Gastroesophageal sphincter (tissue), 4 donors: ENCODE measurements at places on chromosomes 6 and 20.

- ATAC-seq = no peak
These were observed 64.8 kb downstream of the VIP start for GRCh38 chr6:152815230-152815872.

DNA sequence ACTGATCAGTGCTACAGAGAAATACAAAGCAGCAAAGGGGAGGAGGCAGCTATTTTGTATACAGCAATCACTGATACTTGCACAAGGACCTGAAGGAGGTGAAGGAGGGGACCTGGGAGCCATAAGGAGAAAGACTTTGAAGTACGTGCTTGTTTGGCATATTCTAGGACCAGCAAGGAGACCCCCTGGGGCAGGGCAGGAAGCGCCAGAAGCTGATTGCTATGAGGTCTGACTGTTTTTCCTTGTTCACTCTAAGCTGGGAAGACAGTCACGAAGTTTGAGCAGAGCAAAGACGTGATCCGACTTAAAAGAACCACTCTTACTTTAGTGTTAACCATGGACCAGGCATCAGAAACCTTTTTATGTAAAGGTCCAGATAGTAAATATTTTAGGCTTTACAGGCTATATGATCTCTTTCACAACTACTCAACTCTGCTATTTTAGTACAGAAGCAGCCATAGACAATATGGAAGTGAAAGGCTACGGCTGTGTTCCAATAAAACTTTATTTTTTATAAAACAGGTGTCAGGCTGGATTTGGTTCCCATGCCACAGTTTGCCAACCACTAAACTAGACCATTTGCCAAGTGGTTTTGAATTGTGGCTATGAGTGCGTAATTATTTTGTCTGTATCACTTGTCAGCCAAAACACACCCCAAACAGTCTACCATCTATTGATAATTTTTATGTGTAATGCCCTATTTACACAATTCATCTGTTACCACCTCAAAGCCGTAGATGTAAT, 217.9 kb downstream of the PRL start:
- no peak for ATAC-seq

DNA sequence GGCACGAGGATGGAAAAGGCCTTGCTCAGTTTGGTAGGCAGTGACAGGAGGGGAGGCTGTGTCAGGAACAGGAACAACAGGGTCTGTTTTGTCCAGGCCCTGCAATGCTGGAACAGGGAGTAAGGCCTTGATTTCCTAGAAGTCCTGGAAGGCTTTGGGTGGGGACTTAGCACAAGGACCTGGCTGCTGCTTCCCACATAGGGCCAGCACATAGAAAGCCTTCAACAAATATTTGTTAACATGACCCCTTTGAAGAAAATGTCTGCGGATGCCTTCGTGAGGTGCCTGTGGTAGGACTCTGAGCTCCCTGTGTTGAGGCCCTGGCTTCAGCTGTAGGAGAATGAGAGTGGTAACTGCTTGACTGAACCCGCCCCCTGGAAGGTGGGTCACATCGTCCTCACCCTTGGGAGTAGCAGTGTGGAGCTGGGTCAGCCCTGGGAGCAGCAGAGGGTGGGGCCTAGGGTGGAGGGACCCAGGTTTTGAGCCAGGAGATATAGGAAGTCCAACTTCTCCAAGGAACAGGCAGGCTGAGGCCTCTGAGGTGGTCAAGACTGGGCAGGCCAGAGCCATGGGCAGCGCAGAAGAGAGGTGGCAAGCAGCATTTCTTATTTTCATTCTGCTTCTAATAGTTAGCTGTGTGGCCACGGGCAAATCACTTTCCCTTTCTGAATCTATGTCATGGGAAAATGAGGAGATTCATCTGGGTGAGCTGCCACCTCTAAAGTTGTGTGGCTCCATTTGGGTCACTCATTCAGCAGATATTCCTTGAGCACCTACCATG, 50.0 kb downstream of the CNBD2 start:
- no peak for ATAC-seq

DNA sequence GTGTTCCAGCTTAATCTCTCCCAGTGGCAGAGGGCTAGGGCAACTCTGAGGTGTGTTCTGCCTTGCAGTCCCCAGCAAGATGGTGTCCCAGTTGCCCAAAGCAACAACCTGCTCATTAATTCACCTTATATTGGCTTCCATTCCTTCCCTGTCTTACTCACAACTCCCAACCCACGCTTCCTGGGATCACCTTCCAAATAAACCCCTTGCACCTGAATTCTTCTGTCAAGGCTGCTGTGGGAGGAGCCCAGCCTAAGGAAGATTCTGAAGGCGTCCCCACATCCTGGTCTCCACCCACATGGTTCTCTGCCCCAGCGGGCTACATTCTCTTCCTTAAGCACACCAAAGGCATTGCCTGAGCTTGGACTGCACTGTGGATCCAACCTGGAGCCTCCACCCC, 116.6 kb upstream of the MAFB start:
- ATAC-seq = no peak

DNA sequence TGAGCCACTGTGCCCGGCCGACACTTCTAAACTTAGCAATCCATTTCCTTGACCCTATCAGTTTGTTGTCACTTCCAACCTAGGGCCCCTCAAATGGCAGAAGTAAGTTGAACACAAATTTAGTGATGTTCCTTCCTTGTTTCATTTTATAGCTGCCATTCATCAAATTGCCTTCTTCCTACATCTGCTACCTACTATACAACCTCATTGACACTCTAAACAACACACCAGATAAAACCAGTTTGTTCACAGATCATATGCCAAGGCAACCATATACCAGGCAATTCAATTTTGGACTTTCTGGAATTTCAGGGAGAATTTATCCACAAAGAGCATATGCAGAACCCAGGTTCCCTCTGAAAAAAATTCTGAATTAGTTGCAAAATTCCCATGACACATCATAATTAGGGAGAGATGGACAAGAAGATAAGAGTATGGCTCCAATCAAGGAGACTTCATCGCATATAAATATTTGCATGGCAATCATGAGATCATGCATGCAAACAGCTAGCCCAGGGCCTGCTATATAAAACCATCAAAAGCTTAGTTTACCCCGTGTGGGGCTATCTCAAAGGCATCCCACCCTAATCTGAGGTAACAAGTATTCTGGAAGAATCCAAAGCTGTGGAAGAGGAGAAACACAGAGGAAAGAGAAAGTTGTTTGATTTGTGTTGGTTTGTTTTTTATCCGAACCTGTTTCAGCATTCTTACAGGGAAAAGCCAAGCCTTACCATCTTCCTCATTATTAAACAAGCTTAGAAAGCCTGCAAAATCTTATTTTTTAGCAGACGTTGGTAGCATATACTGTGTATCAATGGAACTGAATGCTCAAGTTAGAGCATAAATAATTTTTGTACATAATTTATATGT, 132.8 kb upstream of the TNFAIP3 start:
- ATAC-seq = no peak

GRCh38 chr20:8787090-8787489, 281.8 kb upstream of the PLCB4 start:
- no peak for ATAC-seq

DNA sequence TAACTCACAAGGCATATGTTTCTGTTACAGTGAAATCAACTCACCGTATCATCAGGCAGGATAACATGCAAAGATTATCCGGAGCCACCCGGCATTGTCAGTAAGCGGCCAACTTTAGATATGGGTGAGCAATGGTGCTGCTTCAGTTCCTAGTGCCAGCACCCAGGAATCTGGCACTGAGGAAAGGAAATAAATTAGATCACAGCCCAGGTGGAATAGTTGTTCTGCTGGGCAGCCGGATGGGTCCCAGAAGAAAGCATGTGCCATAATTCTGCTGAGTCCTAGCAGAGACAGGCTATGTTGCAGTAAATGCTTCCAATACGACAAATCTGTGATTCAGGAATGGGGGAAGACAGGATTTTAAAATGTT, 183.6 kb upstream of the SPTLC3 start:
- ATAC-seq = no peak

DNA sequence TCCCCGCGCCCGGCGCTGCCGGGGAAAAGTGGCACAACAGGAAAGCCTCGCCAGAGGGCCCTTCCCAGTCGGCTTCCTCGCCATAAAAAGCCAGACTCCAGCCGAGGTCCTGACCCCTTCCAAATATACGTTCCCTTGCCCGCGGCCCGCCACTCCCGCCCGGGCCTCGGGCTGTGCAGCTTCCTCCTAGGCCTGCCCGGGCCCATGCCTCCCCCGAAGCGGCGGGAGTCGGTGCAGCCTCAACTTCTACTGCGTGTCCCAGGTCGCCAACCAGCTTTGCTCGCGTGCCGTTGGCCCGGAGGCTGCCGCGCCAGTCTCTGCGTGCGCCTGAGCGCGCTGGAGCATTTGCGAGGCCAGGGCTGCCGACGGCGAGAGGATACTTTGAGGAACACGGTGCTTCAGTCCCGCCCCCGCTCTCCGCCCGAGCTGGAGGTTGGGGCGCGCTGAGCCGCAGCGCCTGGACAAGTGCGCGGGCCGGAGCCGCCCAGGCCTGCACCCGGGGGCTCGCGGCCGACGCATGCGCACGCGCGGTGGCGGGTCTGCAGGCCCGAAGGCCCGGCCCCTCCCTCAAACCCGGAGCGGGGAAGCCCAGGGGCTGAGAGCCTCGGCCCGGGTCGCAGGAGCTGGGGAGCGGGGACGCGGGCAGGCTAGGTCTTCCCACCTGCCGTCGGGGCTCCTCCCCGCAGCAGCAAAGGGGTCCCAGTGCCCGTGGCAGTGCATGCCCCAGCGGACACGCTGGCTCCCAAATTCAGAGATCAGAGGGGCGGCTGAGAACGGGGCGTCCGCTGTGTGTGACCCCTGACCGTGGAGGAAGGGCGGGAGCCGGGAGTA, 10.2 kb downstream of the FOXC1 start:
- no peak for ATAC-seq
